Left renal pelvis (tissue), 4 donors: ENCODE measurements at places on chromosomes 11 and 22. TPM values are rescaled to one million over a fixed set of nuclear protein-coding genes. Genes with fewer than 3 reads are reported as not detected.

DNA sequence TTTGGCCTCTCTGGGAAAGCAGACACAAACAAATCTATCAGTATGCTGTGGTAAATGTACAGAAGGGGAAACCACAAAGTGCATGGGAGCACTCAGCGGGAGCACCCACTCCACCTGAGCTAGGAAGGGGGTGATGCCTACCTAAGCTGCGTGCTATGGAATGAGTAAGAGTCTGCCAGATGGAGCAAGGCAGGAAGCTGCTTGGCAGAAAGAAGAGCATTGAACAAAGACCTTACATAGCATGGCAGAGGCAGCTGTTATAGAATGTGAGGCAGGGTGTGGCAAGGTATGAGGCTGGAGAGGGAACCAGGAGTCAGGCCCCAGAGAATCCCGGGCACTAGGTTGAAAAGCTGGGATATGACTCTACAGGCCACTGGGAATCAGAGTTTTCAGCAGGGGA is 13.8 kb upstream of the MTFP1 start:
- DNase-seq, result no peak

DNA sequence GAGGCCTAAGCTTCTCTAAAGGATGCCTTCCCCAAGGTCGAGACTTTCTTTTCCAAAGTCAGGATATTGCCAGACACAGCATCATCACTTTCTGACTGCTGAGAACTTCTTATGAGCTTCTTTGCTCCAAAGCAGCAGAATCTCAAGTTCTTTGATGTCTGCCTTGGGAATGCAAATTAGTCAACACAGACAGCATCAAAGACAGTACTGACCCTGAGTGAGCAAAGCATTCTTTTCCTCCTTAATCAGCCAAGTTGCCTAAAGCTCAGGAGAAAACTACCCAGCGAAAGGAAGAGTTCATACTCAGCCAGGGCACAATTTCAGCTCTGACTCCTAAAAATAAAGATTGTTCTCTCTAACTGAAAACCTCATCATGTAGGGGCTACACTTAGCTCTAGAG is 98.0 kb downstream of the SLC36A4 start:
- no peak for DNase-seq

- no peak for DNase-seq
These were observed 68.5 kb downstream of the SCUBE1 start for GRCh38 chr22:43274595-43275240.

GRCh38 chr11:111748035-111748804 is 18.0 kb downstream of the PPP2R1B start:
- DNase-seq, result no peak

- no peak for DNase-seq
These were observed 39.7 kb upstream of the POU2AF2 start for GRCh38 chr11:111205632-111206385.

- DNase-seq, result no peak
These were observed 798.1 kb downstream of the OPCML start for GRCh38 chr11:132734217-132734616.

DNA sequence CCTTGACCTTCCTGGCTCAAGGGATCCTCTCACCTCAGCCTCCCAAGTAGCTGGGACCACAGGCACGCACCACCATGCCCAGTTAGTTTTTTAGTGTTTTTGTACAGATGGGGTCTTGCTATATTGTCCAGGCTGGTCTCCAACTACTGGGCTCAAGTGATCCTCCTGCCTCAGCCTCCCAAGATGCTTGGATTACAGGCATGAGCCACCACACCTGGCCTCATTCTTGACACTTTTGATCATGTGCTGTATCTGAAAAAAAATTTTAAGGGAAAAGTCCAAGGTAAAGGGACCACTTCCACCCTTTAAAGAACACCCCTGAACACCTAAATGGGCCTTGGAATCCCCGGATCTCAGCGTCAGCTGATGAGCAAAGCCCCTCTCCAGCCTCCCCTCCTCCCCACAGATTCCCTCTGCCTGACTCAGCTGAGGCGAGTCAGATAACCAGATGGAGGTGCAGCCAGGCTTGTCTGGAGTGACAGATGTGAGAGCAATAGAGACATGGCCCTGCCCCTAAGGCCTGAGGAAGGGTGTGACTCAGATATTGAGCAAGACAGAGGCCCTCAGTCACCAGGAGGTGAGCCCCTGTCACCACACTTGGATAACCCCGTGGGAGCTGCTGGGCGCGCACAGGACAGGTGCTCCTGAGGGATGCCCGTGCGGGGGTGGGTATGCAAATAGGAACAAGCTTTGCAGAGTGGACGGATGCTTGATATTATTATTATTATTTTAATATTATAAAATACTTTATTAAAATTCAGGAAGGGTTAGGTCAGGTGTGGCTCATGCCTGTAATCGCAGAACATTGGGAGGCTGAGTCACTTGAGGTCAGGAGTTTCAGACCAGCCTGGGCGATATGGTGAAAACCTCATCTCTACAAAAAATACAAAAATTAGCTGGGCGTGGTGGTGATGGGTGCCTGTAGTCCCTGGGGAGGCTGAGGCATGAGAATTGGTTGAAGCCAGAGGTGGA is 5.0 kb upstream of the CCDC88B start:
- DNase-seq, result no peak

DNA sequence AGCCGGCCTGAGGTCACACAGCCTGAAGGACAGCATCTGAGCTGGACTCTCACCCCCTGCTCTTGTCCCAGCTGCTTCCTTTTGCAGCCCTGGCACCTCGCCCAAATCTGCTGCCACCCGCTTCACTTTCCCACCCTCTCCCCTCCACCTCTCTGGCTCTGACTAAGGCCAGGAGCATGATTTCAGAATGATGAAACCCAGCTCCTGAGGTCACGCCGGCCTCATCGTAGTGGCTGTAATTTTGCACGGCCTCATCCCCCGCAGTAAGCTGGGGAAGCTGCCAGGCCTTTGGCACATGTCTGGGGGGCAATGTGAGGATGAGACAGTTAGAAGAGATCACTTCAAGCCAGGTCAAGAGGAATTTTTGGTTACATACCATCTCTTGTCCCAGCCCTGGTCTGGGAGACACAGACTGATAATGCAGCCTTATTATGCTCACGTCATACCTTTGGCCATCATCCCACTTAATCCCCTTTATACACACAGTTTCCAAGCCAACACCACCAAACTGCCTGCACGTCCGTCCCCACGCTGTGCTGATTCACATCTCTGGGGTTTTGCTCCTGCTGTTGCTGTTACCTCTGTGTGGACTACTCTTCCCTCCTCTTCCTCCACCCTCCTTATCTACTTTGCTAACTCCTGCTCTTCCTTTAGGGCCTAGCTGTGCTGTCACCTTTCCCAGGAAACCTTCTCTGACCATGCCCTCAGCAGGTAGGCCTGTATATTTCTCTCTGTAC is 58.1 kb downstream of the CHRDL2 start:
- no peak for DNase-seq

GRCh38 chr11:115931548-115932083 is 427.4 kb upstream of the CADM1 start:
- no peak for DNase-seq

GRCh38 chr11:65493367-65494176 is 5.3 kb upstream of the MALAT1 start:
- DNase-seq, result no peak

GRCh38 chr22:20591660-20592310 is 84.4 kb downstream of the MED15 start:
- peak; percentile 16 for DNase-seq

DNA sequence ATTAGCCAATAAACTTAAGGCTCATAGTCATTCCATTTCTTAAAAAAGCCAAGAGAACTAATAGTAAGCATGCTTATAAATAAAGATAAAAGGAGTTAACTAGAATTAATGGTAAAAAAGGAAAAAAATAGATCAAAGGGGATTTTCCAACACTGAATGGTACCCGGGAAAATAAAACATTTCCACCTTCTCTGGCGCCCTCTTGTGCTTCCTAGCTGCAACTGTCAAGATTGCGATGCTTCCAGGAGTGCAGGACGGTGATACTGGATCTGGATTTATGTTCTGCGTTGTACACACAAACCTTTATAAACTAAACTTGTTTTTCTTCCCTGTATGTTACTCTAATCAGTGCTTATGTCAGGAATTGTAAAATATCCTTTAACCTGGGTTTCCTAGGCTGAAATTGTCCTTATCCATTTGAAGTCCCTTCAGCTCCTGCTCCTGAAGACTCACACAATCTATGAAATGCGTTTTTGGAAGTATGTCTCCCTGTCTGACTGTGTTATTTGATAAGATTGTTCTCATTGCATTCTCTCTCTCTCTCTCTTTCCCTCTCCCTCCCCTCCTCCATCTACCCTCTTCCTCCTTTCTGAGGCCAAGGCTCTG is 9.6 kb upstream of the HTATIP2 start:
- no peak for DNase-seq

DNA sequence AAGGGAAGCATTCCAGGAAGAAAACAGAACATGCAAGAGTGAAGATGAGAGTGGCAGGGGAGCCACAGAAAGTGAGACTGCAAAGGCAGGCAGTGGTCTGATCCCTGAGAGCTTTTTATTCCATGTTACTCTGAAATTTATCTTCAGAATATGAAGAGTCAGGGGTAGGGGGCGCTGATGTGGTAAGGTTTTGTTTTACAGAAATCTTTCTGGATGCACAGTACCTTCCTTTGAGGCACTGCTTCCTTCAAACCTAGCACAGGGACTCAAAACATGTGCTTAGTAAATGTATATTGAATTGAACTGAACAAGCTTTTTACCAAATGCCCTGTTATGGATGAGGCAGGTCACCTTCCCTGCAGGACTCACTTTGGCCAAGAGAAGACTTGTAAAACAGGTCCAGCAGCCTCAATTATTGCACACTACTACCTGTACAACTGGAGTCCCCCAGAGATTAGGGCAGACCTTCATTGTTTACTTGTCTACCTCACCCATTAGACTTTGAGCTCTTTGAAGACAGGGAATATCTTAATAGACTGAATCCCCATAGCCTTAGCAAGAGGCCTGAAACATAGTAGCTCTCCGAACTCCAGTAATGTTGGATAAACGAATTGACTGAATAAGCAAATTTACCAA is 2.2 kb downstream of the PAK1 start:
- DNase-seq, result no peak

GRCh38 chr11:133323354-133323753 is 208.9 kb downstream of the OPCML start:
- no peak for DNase-seq

The TBX10 gene
- not detected for polyA plus RNA-seq

The ZBTB16 gene
- 1.5 TPM for polyA plus RNA-seq

The RBMXL2 gene
- not detected for polyA plus RNA-seq

The TECTA gene
- 2.0 TPM for polyA plus RNA-seq

The TRAF6 gene
- 18.8 TPM for polyA plus RNA-seq
